ENCODE measurements at places on chromosomes 13 and 19.

DNA sequence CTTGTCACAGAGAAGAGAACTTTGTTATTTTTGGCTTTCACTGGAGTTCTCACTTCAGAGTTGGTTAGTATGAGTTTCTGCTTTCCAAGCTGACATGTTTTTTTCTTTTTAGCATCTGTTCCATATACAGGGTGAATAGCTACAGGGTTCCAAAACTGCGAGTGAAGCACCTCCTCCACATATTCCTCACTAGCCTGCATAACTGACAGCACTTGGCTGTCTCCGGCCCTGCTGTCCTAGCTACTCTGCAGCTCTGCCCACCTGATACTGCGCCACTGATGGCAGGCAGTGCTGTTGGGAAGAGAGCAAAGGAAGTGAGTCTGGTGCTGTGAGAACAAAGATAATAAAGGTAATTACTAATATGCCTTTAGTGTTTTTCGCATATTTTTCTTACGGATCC is 6.8 kb downstream of the ATP8A2 start:
- DNase-seq: no peak

GRCh38 chr19:44757057-44757734 is 8.7 kb downstream of the BCL3 start:
- no peak for DNase-seq

- DNase-seq: no peak
Measured at GRCh38 chr13:40622761-40623160, 43.7 kb downstream of the FOXO1 start.

DNA sequence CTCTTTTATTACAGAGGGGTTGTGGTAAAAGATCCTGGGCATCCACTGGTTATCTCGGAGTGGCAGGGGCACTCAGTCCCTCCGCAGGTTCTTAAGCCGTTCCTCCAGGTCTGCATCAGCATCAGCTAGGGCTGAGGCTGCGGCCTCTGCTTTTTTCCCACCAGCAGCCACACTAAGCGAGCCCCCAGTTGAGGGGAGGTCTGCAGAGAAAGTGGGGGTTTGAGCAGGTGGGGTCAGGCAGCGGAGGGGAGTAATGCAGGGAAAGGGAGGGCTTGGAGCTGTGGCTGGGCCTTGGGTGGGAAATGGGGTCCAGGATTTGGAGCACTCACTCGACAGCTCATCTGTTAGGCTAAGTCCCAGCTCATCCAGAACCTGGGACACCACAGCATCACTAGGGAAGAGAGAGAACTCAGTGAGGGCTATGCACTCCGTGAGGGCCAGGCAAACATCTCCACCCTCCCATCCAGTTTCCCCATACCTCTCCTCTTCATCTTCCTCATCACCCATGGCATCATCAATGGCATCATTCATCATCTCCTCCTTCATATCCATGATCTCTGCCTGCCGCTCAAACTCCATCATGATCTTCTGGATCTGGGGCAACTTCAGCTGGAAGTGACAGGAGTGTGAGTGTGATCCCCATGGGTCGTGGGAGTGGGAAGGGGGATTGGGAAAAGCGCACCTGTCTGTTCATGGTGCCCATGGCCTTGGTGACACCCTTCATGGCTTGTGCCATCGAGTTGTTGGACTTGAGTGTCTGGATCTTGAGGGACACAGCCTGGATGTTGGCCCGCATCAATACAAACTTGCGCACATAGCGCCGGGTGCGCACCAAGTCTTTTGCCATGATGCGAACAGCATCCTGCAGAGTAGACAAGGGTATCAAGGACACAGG is 3.1 kb downstream of the CHMP2A start:
- no peak for DNase-seq

DNA sequence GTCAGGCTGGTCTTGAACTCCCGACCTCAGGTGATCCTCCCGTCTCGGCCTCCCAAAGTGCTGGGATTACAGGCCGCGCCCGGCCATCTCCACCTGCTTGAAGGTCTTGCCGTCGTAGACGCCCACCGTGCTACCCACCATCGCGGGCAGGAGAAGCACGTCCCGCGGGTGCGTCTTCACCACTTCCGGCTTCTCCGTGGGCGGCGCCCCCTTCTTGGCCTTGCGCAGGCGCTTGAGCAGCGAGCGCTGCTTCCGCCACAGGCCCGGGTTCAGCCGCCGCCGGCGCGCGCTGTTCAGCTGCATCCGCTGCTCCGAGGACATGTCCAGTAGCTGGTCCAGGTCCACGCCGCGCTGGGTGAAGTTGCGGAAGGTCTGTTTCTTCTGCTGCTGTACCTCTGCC is 21.6 kb downstream of the EFNA2 start:
- no peak for DNase-seq

- no peak for DNase-seq
Measured at GRCh38 chr19:37905946-37906868, at the start of gene WDR87. Gene WDR87, minus strand, starts transcription at chr19:37906594. Its CDS starts 8,355 bp downstream, at chr19:37898239.

DNA sequence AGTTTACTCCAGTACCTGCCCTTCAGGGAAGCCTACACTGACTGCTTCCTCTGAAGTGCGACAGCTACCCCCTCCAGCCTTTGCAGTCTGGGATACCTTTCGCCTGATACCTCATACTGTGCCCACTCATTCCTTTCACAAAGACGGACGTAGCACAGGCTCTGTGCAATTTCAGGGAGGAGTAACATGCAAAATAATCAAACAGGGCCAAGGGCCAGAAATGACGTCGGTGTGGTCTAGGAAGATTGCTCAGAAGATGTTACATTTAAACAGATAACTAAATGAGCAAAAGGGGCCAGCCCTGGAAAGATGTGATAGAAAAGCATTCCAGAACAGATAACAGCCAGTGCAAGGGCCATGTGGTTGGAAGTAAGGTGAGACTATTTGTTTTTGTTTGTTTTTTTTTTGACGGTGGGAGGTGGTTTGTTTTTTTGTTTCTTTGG is 6.6 kb upstream of the DDX39A start:
- no peak for DNase-seq

GRCh38 chr13:108780706-108781105 is 151.3 kb downstream of the MYO16 start:
- DNase-seq: no peak

DNA sequence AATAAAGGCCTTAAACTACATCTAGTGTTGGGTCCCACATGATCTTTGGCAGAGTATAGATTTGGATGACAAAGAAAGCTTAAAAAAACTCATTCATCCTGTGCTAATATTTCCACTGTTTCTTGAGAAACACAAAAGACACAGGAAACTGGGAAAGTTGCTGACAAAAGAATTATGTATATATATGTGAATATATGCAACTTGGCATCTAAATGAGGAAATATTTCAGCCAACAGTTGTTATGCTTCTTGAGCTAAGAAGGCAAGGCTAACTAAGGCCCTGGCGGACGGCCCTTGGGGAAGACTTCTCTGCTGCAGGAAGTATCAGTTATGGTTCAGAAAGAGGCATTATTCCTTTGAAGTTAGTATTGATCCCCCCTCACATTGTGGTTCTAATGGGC is 491.8 kb downstream of the DIAPH3 start:
- no peak for DNase-seq

- no peak for DNase-seq
Measured at GRCh38 chr19:3239367-3239766, 14.9 kb downstream of the CELF5 start.

GRCh38 chr19:30908262-30908771 is 440.9 kb downstream of the TSHZ3 start:
- DNase-seq: no peak

All from substantia nigra (tissue), 51 donors.